ENCODE measurements at places on chromosomes 1 and 21.

DNA sequence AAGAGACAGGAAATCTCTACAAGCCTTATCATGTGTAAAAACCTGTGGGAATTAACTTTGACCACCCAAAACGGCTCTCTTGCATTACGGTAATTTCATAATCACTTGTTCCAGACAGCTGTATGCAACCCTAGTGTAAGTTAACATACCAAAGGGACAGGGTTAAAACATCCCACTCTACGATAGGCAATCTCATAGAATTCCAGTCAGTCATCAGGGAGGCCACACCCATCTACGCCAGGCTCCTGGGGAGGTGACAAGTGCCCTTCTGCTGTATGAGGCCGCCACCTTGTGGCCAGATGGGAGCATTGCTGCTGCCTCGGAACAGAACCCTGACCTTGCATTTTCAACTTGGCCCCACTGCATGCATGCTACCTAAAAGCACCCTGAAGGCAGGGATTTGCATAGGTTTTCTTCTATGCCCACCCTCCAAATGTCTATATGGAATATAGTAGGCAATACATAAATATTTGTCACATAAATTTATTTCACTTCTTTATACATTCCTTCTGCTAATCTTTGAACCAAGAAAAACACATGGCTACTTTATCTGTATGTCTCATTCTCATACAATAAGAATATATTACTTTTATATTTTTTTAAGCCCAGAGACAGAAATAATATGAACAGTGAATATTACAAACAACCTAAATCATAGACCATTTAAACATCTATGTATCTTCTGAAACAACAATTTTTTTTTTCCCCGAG lies 12.6 kb downstream of the HSF2BP start:
- DNase-seq, result peak; percentile 95

- no peak for DNase-seq
Observed at GRCh38 chr21:33031152-33031911, 5.6 kb downstream of the OLIG2 start.

DNA sequence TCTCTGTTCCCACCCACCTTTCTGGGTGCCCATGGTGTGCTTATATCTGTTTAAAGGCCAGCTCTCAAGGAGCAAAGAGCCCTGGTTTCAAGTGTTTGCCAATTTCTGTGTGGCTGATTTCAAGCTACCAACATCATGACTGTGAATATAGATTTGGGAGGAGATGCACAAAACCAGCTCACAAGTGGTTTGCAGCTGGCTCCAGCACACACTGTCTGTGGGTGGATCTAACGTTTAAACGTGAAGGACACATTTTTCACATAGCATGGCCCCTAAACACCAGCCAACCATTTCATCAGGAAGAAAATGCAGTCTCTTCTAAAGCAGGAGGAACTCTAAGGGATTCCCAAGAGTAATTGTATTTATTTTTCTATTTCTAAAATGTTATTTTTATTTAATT lies 65.2 kb downstream of the FCRL5 start:
- no peak for DNase-seq

DNA sequence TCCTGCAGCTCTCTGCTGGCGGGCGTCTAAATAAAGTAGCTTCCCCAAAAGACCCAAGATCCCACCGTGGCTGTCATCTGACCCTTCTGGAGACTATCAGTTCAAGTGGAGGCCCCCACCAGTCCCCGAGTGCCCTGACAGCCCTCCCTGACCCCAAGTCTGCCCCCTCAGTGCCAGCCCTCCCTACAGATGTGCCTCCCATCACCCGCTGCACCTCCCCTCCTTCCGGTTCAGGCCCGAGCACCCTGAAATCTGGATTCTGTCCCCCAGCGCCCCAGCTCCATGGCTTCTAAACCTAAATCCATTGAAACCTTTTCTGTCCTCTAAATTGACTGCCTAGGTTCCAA lies 595 bp downstream of the IL10RB start:
- no peak for DNase-seq

DNA sequence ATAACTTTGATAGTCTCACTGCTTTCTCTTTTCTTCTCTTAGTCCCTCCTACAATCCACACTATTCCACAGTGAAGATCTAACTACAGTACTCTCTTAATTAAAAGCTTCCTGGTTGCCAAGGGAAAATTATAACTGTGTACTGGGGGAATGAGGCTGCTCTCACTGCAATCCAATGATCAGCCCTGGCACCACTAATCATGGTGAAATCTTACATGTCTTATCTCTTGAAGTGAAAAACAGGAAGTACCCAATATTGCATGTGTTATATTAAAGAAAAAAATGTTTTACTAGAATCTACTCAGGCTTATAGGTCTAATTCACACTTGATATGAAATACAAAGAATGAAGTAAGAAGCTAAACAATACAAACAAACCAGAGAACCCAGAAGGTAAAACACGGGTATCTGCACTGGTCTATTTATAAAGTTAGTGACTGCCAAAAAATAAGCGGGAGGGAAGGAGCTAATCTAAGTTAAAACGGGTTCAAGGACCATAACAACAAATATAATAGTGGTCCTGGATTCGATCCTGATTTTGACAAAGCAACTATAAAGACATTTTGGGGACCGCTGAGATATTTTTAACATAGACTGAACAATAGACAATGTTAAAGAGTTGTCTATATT lies 57.5 kb downstream of the RGS2 start:
- peak; percentile 30 for DNase-seq

GRCh38 chr1:53393325-53393792 lies 65.5 kb upstream of the LRP8 start:
- DNase-seq, result peak; percentile 47

All from Kasumi-1 (cell line).